ENCODE measurements at places on chromosomes 4 and X. TPM values are rescaled to one million over a fixed set of nuclear protein-coding genes. Genes with fewer than 3 reads are reported as not detected.
A peak's percentile ranks its signal among the peaks of the same experiment; 100 is the strongest.

- DNase-seq: no peak
Measured at GRCh38 chrX:8726031-8726652, 5.8 kb downstream of the ANOS1 start.

DNA sequence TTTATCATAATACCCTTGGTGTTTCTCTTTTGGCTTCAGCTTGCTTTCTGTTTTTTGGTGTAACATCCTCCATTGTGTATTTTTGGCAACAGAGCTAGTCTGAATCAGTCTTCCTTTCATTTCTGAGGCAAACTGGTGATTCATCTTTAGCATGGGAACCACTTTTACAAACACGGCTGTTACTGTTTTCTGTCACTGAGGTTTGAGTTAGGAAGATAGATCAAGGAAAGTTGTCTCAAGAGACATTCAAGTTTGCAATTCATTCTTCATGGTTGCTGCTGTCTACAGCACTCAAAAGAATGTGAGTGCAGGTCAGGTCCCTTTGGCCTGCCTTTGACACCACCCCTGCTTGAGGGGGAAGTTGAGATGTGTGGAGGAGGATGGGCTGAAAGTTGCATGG, 36.3 kb downstream of the IL21 start:
- DNase-seq: peak; percentile 22

The TMSB15C gene
- 4.0 TPM for total RNA-seq

The USP17L30 gene
- total RNA-seq: not detected
